Glutamatergic neuron (in vitro differentiated cells): ENCODE measurements at places on chromosomes 11 and 22. TPM values are rescaled to one million over a fixed set of nuclear protein-coding genes. Genes with fewer than 3 reads are reported as not detected.

OR52H1 gene
- not detected for total RNA-seq

SLC22A9 gene
- total RNA-seq: not detected

- peaks cover 4% of the 10 kb centered on the region for H3K27me3 ChIP-seq
- H3K36me3 ChIP-seq: no peaks in the 10 kb centered on the region
- H3K27ac ChIP-seq: no peak overlapping the region
- no peak for DNase-seq
- H3K4me3 ChIP-seq: peak overlapping the region; percentile 35
These were observed 23.6 kb upstream of the ETS1 start for GRCh38 chr11:128610721-128611617.

GRCh38 chr11:29171360-29171950 lies 845.4 kb downstream of the KCNA4 start:
- no peak for DNase-seq
- no peaks in the 10 kb centered on the region for H3K27me3 ChIP-seq
- no peak overlapping the region for H3K4me3 ChIP-seq
- H3K27ac ChIP-seq: no peak overlapping the region
- H3K4me1 ChIP-seq: peaks cover 6% of the 10 kb centered on the region
- H3K36me3 ChIP-seq: no peaks in the 10 kb centered on the region

DNA sequence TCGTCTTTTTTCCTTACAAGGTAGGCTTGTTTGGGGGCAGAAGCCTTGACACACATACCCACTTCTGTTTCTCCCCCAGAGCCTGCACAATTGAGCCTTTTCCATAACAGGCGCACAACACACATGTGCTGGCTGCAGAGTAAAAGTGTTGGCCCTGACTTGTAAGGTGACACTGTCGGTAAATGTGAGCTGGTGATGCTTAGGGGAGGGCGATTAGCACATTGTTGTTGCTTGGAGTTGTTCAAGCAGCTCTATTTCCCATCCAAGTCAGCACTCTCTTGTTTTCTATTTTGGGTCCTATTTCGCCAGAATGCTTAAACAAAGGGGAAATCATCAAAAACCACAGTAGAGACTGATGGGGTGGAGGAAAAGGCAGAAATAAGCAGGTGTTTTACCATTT lies 51.9 kb upstream of the PTPRJ start:
- no peaks in the 10 kb centered on the region for H3K4me1 ChIP-seq
- H3K4me3 ChIP-seq: no peak overlapping the region
- H3K27ac ChIP-seq: no peak overlapping the region
- H3K36me3 ChIP-seq: no peaks in the 10 kb centered on the region

DNA sequence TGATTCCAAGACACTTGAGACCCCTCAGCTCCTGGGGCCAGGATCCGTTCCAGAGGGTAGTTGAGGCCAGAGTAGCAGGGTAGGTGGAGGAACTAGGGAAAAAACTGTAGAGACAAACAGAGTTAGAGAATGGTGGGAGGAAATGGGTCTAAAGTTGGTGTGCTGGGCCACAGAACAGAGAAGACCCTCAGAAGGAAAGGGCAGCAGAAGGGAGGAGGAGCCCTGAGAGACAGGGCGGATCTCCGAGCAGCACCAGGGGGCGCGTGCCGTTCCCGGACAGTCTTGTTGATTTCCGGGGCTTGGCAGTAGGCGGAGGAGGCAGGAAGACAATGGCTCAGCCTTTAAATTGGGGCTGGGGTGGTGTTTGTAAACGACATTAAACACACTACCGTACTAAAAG lies 2.4 kb upstream of the CECR2 start:
- peaks cover 26% of the 10 kb centered on the region for H3K27me3 ChIP-seq
- no peaks in the 10 kb centered on the region for H3K36me3 ChIP-seq
- DNase-seq: peak; percentile 82
- H3K27ac ChIP-seq: peak overlapping the region; percentile 95
- H3K4me3 ChIP-seq: peak overlapping the region; percentile 82

GRCh38 chr11:128759597-128759996 lies 65.7 kb downstream of the FLI1 start:
- no peaks in the 10 kb centered on the region for H3K36me3 ChIP-seq
- H3K4me1 ChIP-seq: peaks cover 6% of the 10 kb centered on the region
- no peak overlapping the region for H3K27ac ChIP-seq
- DNase-seq: no peak

GRCh38 chr11:65917434-65918210 lies 1.2 kb downstream of the C11orf68 start:
- peaks cover 17% of the 10 kb centered on the region for H3K27me3 ChIP-seq
- H3K4me1 ChIP-seq: peaks cover 10% of the 10 kb centered on the region
- H3K27ac ChIP-seq: no peak overlapping the region
- no peak for DNase-seq
- no peaks in the 10 kb centered on the region for H3K36me3 ChIP-seq

DNA sequence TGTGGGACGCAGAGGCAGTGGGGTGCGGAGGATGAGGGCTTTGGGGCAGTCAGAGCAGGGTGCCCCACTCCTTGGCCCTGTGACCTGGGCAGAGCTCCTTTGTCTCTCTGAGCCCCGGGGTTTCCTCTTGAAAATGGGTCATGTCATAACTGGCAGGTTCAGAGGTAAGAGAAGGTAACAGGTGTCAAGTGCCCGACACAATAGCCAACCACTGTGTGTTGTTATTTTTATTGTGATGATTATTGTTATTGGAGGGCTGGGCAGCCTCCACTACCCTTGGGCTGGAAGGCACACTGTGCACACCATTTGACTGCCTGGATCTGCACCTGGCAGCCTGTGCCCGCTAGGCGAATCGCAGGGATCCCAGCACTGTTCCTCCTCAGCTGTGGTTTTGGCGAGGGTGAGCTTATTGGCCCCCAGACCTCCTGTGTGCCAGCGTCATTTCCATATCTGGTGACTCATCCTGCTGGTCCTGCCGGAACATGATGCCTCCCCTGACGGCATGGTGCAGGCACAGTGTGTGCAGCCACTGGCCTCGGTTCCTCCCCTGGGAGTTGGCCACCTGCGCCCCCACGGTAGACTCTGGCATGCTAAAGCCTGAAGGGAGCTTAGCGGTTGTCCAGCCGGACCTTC lies 15.4 kb upstream of the SOX10 start:
- peak; percentile 49 for DNase-seq
- H3K4me3 ChIP-seq: no peak overlapping the region
- no peaks in the 10 kb centered on the region for H3K36me3 ChIP-seq
- H3K4me1 ChIP-seq: peaks cover 16% of the 10 kb centered on the region
- no peak overlapping the region for H3K27ac ChIP-seq
- H3K27me3 ChIP-seq: peaks cover 6% of the 10 kb centered on the region

DNA sequence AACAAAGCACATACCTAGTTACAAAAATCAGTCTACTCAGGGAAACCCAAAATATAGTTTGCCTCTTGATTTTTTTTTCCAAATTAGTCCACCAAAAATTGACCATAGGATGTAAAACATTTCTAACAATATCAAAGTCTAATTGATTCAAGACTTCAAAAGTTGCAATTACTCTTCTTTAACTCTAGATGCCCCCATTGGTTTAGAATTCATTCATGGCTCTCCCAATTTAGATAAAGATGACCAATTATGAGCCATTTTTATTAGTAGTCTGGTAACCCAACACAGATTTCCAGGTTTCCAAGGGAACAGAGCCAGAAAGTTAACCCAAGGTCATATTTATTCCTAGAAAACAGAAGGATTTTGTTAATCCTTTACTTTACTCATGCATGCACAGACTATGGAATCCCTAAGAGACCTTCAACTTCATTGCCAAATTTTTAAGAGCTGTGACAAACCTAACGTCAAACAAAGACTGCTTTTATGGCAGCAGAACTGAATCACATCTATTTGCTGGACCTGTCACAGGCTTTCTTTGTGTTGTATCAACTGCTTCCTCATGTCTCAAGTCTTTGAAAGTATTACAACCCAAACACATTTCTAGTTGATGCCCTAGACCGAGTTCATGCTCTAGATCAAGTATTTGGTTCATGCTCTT lies 55.3 kb downstream of the C22orf42 start:
- no peaks in the 10 kb centered on the region for H3K4me1 ChIP-seq
- no peaks in the 10 kb centered on the region for H3K36me3 ChIP-seq
- no peak overlapping the region for H3K4me3 ChIP-seq
- H3K27ac ChIP-seq: no peak overlapping the region
